ENCODE measurements at places on chromosomes 5 and 9. TPM values are rescaled to one million over a fixed set of nuclear protein-coding genes. Genes with fewer than 3 reads are reported as not detected.
A peak's percentile ranks its signal among the peaks of the same experiment; 100 is the strongest.

DNA sequence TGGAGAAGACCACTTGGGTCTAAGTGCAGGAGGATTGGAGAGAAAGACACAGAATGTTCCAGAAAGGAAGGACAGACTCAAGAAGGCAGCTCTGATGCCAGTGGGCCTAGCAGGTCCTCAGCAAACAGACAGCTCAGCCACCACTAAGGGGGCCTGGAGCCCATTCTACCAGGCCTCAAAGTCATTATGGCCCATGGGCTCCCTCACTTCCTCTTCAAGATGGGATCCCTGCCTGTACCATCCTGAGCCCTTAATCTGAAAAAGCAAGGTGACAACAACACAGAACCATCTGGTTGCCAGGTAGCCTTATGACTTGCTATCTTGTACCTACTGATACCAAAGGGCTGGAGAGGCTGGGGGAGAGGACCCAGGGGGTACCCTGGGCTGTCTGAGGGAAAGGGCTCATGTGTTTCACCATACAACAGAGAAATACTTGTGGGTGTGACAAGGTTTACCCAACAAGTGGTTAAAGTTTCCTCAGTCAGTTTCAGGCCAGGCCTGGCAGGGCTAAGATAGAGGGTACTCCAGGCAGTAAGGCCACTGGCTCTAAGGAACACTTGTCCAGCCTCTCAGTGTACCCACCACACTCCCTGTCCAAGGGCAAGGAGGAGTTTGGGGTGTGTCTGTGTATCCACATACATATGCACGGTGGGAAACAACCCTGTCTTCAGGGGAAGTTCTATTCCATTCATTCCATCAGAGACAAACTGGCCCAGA, 30.7 kb downstream of the TCF7 start:
- DNase-seq = no peak

DNA sequence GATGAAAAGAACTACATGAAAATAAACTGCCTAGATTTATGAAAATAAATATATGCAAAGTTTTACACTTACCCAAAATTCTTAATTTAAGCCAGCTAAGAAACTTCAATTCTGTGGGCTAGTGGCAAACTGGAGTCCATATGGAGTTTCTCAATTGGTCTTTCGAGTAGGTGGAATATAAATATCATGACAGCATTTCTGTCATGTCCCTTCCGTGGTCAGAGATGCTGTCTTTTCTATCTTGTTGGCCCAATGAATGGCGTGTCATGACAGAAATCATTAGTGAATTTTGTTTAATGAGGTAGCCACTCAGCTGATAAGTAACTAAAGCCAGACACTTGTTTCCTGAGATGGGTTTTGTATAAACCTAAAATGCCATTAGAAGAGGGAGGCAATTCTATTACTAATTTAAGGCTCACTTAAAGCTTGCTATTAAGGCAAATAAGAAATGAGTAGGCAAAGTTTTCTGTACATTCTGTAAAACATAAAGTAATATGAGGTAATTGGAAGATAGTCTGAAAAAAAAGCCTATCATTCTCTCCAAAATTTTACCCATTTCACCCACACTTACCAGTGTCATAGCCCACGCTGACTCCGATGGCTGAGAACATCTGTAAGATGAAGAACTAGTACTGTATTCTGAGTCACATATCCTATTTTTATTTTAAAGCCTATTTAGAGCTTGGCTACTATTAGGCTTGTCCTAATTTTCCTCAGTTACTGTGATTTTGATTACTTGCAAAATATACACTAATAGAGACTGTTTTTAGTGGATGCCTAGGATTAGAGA, 419.3 kb upstream of the MEF2C start:
- DNase-seq = no peak

DNA sequence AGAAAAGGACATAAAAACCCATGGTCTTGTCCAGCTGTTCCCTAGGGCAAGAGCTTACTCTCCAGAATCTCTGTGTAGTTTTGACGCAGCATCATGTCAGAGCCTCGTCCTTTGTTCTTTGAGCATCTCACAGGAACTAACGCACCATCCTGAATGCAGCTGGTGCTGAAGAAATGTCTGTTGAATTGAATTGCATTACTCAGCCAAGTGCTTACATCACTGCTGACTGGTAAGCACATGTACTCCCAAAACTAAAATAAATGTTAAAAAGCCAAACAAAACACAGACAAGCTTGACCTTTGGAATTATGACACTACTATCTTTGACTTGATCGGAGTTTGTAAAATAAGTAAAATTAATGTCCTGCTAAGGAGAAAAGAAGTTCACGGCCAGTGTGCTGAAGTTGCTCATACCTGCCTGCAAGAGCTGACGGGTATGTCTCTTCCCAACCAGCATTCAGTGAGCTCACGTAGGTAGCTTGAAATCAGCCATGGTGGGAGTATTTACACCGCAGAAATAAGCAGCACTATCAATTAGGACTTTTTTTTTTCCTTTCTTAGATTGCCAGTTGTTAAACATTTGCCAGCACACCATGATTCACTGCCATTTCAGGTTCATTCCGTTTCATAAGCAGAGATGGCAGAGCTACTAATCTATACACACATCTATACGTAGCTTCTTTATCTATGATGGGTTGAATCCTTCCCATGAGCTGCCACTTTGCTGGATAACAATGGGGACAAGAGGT, 310.6 kb upstream of the MSX2 start:
- no peak for DNase-seq

DNA sequence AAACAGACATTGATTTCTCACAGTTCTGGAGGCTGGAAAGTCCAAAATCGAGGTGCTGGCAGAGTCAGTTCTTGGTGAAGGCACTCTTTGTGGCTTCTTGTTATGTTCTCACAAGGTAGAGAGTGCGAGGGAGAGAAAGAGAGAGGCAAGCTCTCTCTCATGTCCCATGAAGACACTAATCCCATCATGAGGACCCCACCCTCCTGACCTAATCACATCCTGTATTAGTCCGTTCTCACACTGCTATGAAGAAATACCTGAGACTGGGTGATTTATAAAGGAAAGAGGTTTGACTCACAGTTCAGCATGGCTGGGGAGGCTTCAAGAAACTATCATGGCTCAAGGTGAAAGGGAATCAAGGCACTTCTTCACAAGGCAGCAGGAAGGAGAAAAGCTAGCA, 5.7 kb upstream of the AMACR start:
- no peak for DNase-seq

GRCh38 chr9:134055981-134056461, 11.8 kb downstream of the BRD3 start:
- peak; percentile 59 for DNase-seq

DNA sequence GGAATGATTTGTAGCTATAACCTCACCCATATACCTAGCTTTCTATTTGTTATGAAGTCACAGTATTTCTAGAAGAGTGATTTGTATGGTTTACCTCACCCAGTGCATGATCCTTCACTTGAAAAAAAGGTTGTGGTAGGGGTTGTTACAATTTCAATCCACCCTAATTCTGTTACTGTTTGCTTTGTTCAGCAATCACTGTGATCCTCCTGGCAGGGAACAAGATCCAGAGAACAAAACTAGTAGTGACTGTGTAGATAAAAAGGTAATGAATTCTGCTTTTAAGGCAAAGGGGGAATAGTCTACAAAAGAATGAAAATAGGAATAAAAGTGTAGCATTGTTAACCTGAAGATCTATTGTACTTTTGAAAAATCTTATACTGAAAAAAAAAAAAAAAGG, 191.3 kb upstream of the SH3GL2 start:
- DNase-seq = no peak

DNA sequence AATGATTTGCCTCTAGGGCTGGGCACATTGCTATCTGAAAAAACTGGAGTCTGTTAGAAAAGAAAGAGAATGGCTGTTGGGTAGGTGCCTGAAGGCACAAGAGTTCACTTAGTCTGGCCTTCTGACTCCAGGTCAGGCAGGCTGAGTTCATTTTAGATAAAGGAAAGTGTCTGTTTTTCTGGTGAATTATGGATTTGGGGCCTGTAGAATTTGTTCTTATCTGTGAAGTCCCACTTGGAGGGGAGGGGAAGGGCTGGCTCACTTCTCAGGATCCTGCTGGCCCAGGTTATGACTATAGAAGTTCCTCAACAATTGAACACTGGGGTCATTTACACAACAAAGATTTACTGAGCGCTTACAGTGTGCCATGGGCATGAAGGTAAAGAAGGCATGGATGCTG, 11.5 kb upstream of the SEPTIN8 start:
- no peak for DNase-seq

DNA sequence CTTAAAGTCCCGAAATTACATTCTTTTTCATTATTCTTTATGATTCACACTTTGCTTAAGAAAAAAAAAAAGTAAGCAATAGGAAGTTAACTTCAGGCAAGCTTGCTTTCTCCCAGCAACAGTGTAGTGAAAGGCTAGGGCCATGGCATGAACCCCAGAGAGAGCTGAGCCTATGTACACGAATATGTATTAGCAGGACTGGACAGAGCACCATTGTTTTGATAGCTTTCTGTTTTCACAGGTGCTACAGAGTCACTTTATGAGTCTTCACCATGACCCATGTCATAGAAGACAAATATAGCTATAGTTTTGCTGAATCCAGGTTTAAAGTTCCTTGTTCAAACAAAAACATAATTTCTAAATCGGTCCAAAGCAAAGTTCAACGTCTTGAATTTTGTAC, 199.2 kb downstream of the ADAMTSL1 start:
- no peak for DNase-seq

DNA sequence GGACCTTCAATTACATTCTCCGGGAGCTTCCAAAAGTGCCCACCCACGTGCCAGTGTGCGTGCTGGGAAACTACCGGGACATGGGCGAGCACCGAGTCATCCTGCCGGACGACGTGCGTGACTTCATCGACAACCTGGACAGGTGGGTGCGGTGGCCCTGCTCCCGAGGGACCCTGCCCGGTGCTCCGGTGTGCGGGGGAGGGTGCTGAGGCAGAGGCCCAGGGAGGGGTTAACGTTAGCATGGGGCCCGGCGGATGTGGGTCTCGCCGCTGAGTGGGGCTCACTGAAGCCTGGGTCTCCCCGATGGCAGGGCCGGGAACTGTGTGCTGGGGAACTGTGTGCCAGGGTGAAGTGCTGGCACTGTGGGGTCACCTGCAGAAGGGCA, 10.6 kb upstream of the AJM1 start:
- no peak for DNase-seq

DNA sequence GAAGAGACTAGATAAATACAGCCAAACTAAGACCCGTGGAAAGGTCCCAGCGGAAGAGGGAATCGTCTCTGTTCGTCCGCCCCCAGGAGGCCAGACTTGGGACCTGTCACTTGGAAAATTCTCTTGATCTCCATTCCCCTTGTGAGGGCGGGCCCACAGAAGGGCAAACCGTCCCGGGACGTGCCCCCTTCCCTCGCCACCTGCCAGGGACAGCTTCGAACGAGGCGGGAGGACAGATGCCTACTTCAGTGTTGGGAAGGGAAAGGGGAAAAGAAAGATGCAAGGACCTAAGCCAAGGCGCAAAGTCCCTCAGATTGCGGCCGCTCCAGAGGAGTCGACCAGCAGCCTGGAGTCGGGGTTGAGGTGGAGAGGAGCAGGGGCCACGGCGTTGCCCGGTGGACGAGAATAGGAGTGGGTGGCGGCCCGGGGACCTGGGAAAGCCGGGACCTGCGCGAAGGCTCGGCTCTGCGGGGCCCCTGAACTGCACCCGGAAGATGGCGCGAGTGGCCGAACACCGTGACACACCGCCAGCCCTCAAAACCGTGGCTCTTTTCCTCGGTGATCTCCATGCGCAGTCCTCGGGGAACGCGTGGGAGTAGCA, 4.4 kb upstream of the EBF1 start:
- no peak for DNase-seq

DNA sequence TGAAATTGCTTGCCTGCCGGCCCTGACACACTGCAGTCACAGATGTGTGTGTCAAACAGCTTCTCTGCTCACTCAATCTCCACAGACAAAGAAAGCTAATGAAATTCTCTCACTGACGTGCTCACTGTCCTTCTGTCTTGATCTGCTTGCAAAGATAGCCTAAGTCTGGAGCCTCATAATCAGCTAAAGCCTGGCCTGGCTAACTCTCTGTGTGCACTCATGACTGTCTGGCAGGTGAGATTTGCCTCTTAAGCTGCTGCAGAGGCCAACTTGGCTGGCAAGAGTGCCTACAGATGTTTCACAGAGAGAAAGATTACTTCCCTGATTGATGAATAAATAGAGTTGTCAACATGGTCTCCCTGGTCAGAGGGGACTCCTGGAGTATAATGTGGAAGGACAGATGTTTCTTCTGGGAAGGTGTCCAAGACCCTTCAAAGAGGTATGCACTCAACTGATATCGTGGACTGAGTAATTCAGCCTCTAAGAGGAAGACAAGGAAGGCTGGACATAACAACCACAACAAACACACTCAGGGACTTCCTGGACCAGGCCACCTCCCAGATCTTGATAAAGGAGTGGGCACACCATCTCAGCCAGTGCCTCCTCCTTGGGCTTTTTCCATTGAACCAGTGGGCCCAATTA, 362.0 kb downstream of the SPOCK1 start:
- no peak for DNase-seq

- DNase-seq = no peak
These were observed 615.0 kb downstream of the HINT1 start for GRCh38 chr5:130549884-130550561.

DNA sequence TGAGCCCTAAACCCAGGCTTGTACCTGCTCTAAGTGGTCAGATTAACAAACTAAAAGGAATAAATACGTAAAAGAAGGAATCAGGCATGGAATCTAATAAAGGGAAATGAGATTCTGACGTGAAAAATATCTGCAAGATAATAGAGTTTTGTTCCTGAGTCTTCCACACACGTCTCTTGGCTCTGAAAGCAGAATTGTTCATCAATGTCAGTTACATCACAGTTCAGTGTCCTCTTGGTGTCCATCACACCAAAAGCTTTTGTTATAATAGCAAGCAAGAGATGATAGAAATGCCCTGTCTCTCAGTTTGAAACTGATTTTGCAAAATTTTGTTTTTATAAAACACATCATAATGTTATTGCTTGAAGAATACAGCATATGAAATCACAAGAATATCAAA, 34.7 kb upstream of the NMUR2 start:
- no peak for DNase-seq

DNA sequence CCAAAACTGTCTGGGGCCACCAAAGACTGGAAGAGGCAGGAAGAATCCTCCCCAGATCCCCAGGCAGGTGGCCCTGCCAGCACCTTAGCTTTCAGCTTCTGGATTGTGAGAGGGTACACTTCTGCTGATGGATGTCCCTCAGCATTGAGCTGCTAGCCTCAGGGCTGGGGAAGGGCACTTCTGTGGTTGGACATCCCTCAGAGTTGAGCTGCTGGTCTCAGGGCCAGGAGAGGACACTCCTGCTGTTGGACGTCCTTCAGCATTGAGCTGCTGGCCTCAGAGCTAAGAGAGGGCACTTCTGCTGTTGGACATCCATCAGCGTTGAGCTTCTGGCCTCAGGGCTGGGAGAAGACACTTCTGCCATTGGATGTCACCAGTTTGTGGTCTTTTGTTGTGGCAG, 83.8 kb upstream of the FCN1 start:
- no peak for DNase-seq

Gene NR4A3
- 0.13 TPM for polyA plus RNA-seq

Gene B4GALT1
- polyA plus RNA-seq = 55.1 TPM

Gene MYMK
- not detected for polyA plus RNA-seq

Gene ADAMTSL2
- polyA plus RNA-seq = not detected

Gene CACNA1B
- under 0.01 TPM for polyA plus RNA-seq

Gene WDR31
- 2.3 TPM for polyA plus RNA-seq

Gene CAVIN4
- polyA plus RNA-seq = 0.18 TPM

Data from keratinocyte (primary cell).